IMR-90 (cell line): ENCODE measurements at places on chromosomes 13 and 19. TPM values are rescaled to one million over a fixed set of nuclear protein-coding genes. Genes with fewer than 3 reads are reported as not detected.

The KLK12 gene
- not detected in 2 replicates for total RNA-seq

The OR7A5 gene
- not detected in 2 replicates for total RNA-seq

The SYNE4 gene
- total RNA-seq = not detected in 2 replicates

The PLVAP gene
- not detected in 2 replicates for total RNA-seq

The FGF21 gene
- not detected in 2 replicates for total RNA-seq

The FBN3 gene
- not detected in 2 replicates for total RNA-seq

The SAFB gene
- total RNA-seq = 18.5 and 26.1 TPM in 2 replicates

The ATP4B gene
- not detected in 2 replicates for total RNA-seq

The NUDT19 gene
- 4.5 and 6.4 TPM in 2 replicates for total RNA-seq

The DMPK gene
- total RNA-seq = 7.9 and 10.0 TPM in 2 replicates

DNA sequence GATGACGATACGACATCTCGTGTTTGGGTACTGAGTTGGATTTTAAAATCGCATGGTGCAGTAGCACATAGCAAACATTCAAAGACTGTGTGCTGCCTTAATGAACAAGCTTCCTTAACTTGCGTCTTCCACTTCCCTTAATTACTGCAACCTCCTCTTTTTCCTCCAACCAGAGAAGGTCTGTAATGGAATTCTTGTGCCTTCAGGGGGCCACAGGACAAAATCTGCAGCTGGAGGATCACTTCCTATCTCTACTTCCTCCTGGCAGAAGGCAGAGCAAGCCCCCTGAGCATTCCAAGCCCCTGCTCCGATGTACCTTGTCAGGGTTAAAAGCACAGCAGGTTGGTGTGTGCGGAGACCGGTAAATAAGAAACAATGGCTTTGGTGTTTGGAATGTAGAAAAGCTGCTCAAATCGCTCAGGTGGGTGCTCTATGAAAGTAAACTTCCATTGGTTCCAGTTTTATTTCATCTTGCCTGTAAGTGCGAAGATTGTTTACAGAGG lies 151.3 kb upstream of the UQCRFS1 start:
- no peak for DNase-seq

- peak; percentile 26 for DNase-seq
Measured at GRCh38 chr13:105518086-105518485, 1017.4 kb downstream of the EFNB2 start.

- peak; percentile 19 for DNase-seq
Measured at GRCh38 chr13:64925284-64925683, 2304.9 kb downstream of the PCDH9 start.

DNA sequence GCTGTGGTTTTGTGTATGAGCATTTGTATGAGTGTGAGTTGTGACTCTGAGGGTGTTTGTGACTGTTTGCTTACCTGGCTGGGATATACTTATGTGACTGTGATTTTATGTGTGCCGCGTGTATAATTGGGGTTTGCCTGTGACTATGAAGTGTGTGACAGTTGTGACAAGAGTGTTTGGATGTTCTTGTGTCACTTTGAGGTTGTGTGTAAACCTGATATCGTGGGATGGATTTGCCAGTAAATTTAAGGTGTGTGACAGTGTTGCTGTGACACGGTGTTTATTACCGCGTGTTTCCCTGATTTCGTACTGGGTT lies 442 bp downstream of the ZNF420 start:
- DNase-seq = no peak

- DNase-seq = peak; percentile 48
Measured at GRCh38 chr19:19628501-19629134, 598 bp upstream of the LPAR2 start.

DNA sequence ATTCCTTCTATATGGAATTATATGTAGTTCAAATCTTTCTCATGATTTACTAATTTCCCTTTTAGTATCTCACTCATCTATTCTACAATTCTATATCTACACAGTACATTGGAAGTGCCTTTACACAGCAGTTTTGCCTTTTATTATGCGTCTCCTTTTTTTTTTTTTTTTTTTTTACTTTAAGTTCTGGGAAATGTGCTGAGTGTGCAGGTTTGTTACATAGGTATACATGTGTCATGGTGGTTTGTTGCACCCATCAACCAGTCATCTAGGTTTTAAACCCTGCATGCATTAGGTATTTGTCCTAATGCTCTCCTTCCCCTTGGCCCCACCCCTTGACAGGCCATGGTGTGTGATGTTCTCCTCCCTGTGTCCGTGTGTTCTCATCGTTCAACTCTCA lies 1150.1 kb upstream of the PRR20A start:
- no peak for DNase-seq

GRCh38 chr13:49679246-49679645 lies 12.0 kb downstream of the EBPL start:
- DNase-seq = peak; percentile 35

DNA sequence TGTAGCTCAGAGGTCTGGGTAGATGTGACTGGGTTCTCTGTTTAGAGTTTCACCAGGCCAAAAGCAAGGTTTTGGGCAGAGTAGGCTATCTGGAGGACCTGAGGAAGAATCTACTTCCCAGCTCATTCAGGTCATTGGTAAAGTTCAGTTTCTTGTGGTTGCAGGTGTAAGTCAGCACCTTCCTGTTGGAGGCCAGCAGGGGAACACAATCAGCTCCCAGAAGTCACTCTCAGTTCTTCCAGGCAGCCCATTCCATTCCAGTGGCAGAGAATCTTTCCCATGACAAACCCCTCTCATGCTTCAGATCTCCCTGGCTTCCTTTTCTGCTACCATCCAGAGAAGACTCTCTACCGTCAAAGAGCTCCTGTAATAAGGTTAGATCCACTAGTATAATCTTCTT lies 176.2 kb upstream of the UFM1 start:
- DNase-seq = no peak

DNA sequence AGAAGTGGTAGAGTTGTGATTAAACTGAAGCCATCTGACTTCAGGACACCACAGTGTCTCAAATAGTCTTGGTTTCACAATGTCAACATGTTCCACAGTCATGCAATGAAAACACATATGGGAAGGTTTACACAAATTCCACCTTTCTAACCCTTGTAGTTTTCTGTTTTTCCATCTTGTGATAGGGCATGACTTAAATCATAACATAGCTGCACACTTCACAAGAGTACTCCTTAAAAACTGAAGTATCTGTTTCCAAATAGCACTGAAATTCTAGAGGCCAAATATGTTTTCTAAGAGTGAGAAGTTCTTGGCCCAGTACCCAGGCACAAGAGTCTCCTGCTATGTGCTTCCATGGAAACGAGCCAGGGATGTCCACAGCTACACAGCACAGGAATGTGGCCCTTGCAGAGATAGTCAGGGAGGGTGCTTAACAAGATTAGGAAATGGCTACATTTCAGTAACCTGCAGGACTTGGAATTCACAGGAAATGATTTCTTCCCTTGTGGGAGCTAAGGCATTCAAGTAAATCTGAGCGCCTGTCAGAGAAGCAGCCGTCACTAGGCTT lies 269.1 kb downstream of the NDFIP2 start:
- peak; percentile 97 for DNase-seq

- DNase-seq = no peak
Measured at GRCh38 chr19:6209233-6209632, 70.5 kb downstream of the MLLT1 start.

DNA sequence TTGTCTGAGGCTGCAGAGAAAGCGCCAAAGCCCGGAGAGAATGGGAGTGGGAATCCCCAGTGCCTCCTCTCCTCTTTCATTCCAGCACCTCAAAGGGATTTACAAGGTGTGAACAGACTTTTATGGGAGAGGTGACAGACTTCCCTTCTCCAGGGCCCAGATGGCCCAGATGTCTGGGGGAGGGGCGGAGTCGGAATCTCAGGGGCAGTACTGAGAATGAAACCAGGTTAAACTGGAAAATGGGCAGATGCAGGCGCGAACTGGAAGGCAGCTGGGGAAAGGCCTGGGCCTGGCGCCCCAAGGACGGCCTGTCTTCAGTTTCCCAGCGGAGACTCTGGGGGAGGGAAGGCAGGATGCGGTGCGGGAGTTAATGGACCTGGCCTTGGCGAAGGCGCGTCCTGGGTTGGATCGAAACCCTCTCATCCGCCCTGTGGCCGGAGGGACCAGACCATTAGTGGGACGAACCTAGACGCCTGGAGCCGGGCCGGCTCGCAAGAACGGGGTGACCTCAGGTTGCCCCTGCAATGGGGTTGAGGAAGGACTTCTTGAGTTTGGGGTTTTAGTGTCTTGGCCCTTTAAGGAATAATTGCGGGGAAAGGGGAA lies 592 bp upstream of the TRIP10 start:
- DNase-seq = peak; percentile 8

GRCh38 chr19:14414926-14415690 lies 4.0 kb downstream of the DDX39A start:
- DNase-seq = no peak
